Choroid plexus epithelial cell (primary cell): ENCODE measurements at places on chromosomes 1 and 21.

DNA sequence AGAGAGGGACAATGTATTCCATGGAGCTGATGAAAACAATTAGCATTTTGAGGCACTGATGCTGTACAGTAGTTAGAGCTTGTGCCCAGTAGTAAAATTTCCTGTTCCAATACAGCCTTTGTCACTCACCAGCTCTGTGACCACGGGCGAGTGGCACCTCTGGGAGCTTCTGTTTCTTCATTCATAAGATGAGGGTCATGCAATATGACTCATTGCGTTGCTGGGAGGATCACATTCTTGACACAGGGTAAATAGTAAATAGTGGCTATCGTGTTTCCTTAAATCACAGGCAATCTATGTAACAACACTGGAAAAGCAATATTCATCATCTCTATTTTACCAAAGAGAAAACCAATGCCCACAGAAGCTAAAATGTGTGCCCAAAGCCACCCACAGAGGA, 4.5 kb upstream of the LRRC52 start:
- no peak for DNase-seq

DNA sequence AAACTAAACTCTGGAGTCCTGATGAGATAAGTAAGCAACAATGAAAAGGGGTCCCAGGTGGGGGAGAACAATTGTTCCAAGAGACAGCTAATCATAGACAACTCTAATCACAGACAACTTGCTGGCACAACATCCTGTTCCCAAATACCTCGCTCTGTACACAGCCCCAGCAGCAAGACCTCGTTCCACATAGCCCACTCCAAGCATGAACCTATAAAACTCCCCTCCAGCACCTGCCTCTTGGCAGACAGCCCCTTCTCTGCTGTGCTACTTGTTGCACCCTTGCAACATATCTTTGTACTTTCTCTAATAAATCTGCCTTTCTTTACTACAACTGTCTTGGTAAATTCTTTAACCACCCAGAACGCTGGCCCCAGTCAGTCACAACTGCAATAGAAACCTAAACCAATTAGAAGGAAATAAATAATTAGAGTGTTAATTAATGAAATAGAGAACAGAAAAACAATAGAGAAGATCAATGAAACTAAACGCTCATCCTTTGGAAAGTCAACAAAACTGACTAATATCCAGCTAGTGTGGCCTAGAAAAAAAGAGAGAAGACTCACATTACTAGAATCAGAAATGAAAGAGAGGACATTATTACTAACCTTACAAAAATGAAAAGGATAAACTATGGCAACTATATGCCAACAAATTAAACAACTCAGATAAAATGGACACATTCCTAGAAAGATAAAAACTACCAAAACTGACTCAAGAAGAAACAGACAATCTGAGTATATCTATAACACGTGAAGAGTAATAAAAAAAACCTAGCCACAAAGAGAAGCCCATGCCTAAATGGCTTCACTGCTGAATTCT, 36.1 kb downstream of the LRRC40 start:
- DNase-seq: no peak

GRCh38 chr1:116971965-116972673, 29.4 kb upstream of the CD101 start:
- no peak for DNase-seq

- DNase-seq: no peak
These were observed 6.9 kb upstream of the PLA2G2D start for GRCh38 chr1:20126041-20126805.

GRCh38 chr1:209384710-209385550, 198.6 kb upstream of the CAMK1G start:
- no peak for DNase-seq

GRCh38 chr1:43292216-43292615, 6.8 kb upstream of the C1orf210 start:
- no peak for DNase-seq

GRCh38 chr1:89928506-89928905, 66.4 kb upstream of the ZNF326 start:
- DNase-seq: no peak

GRCh38 chr1:31372751-31373055, 173 bp downstream of the FABP3 start:
- DNase-seq: no peak

GRCh38 chr1:179124873-179125272, 43.0 kb downstream of the TOR3A start:
- DNase-seq: no peak

- DNase-seq: peak; percentile 48
These were observed at the start of gene YOD1 for GRCh38 chr1:207051191-207051943. TSS of gene YOD1 (minus strand) at chr1:207051208. CDS start at chr1:207051030, 178 bp downstream.
